ENCODE measurements at places on chromosomes 7 and 10. TPM values are rescaled to one million over a fixed set of nuclear protein-coding genes. Genes with fewer than 3 reads are reported as not detected.

The MSS51 gene
- total RNA-seq, result 2.7 TPM

GRCh38 chr7:137772748-137773147, 74.0 kb downstream of the DGKI start:
- no peaks in the 10 kb centered on the region for H3K27me3 ChIP-seq
- H3K4me3 ChIP-seq, result no peak overlapping the region
- no peaks in the 10 kb centered on the region for H3K36me3 ChIP-seq
- no peaks in the 10 kb centered on the region for H3K4me1 ChIP-seq

DNA sequence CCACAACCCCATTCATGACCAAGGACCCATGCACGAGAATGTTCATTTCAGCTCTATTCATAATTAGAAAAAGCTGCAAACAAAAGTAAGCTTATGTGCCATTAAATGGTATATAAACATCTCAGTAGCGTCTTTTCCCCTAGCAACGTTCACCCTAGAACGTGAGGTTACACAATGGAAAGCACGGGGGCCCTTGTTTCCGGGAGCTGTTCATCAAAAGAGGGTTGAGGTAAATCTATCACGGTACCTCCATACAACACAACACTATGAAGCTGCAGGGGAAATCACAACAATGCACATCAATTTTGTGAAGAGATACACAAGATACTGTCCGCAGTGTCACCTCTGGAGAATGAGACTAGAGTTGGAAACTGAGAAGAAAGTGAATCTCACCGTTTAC, 80.9 kb upstream of the DDC start:
- H3K27ac ChIP-seq, result no peak overlapping the region
- H3K4me1 ChIP-seq, result peaks cover 10% of the 10 kb centered on the region
- no peaks in the 10 kb centered on the region for H3K27me3 ChIP-seq
- H3K4me3 ChIP-seq, result no peak overlapping the region

- no peak overlapping the region for H3K27ac ChIP-seq
- H3K4me1 ChIP-seq, result no peaks in the 10 kb centered on the region
- no peak for DNase-seq
- H3K27me3 ChIP-seq, result no peaks in the 10 kb centered on the region
These were observed 15.8 kb upstream of the LIPN start for GRCh38 chr10:88744002-88744401.

Measured in lower lobe of right lung (tissue), 2 donors.